ENCODE measurements at places on chromosomes 1 and 21.

DNA sequence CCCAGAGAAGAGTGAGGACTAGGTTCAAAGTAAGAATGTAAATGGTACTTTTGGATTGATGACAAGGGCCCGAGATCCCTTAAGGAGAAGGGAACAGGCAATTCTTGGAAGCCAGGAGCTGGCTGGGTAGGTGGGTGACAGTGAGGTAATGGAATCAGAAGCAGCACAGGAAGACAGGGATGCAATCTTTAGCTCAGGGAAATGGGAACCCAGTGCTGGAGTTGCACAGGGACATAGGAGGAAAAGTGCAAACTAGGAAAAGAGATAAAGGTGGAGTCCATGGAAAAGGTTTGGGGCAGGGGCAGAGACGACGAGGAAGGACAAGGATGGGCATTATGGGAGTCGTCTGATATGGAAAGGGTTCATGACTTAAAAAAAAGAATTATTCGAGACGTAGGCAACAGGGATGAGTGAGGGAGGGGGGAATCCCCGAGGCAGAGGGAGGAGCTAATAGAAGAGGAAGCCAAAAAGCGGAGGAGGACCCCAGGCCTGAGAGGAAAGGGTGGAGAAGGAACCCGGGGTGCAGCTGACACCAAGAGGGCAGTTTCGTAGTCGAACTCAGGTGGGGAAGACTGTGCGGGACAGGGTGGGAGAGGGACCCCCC lies 495 bp downstream of the PI4KB start:
- DNase-seq, result no peak

DNA sequence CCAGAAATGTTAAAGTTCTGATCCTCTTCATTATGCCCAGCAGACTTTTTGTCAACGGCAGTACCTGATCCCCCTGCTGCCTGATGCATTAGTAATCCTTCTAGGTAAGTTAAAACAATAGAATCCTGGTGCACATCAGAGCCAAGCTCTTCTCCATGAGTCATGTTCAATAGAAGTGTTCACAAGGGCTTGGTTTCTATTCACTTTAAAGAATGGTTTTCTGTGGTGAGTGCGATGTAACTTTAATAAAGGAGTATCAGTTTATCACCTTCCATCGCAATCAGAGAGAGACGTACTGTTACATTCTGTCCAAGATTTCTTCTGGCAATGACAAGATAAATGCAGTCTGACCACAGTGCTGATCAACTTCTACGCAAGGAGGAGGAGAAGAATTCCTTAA lies 96.8 kb downstream of the NRIP1 start:
- no peak for DNase-seq

DNA sequence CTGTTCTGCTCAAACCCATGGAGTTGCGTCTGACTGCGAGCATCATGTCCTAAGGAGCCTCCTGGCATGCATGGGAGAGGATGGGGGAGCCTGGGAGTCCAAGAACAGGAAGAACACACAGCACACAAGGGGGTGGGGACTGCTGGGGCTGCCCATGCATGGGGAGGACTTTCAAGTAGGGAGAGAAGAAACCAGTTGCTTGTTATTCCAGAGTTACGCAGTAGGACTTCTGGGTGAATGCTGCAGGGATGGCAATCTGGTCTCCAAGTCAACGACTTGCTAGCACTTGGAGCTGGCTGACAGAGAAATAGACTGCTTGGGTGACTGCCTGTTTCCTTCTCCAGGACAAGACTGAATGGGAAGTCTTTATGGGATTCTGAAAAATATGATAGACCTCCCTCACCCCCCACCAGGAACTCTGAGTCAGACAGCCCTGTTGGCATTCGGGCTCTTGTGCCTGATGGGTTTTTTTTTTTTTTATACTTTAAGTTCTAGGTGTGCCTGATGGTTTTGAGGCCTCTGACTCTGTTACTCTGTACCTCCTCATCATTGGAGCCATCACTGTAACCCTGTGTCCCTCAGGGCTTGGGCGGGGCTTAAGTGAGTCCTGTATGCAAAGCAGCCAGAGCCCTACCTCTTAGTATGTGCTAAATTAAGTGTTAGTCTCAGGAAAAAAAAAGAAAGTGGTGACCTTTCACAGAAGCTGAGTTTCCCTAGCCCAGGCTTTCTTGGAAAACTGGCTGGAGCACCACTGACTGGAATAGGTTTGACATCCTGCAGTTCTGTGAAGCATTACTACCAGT lies 30.3 kb downstream of the MAP3K21 start:
- DNase-seq, result no peak

GRCh38 chr1:45093334-45093733 lies 81.3 kb downstream of the UROD start:
- no peak for DNase-seq

GRCh38 chr1:160814316-160814715 lies 18.3 kb downstream of the LY9 start:
- no peak for DNase-seq

- no peak for DNase-seq
These were observed 21.3 kb downstream of the TOR1AIP2 start for GRCh38 chr1:179856296-179856695.

- peak; percentile 56 for DNase-seq
These were observed 106.5 kb downstream of the SLC16A1 start for GRCh38 chr1:112849425-112850033.

DNA sequence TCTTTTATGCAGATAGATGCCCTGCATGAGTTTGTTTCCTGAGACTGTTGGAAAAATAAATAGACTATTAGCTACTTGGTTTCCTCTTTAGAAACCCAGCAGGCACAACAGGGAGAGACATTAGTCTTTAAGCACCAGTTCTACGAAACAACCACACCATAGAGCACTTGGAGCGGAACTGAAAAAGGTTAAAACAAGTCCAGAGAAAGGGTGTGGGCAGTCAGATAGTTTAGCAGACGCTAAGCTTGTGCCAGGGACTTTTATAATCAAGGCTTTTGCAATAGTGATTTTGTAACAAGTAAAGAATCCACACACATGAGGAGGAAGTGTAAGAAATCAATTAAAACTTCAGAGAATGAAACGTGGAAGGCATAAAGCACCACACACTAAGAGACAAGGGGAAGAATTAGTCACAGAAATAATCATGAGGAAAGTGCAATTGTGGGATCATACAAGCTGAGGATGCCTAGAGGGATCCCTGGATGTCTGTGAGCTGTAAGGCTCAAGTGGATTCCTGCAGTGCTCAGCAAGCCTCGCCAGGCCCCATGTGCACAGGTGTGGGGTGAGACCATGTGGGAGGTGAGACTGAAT lies 37.8 kb upstream of the TLR5 start:
- DNase-seq, result no peak

DNA sequence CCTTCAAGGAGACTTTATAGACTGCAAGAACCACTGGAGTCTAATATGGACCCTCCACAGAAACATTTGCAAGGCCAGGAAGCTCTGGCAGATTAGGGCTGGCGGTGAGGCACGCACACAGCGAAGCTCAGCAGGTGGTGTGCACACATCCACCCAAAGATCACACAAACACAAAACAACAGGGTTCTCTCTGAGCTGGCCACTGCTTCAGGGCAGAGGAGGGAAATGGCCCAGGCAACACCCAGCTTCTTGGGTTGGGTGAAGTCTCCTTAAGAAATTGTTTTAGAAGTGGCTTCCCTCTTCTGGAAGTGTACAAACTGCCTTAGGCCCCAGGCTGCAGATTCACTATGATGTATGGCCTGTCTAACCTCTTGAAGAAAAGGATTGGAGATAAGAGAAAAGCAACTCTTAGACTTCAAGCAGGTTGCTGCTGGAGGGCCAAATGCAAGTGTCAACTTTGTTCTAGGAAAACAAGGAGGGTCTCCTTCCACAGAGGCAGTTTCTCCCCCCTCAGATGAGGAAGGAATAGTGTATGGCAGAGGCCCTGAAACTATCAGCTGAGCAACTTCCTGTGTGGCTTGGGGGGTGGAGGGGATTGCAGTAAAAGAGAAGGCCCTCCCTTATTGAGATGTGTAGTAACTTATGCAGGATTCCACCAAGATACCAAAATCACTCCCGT lies 2.0 kb downstream of the RCSD1 start:
- DNase-seq, result no peak

DNA sequence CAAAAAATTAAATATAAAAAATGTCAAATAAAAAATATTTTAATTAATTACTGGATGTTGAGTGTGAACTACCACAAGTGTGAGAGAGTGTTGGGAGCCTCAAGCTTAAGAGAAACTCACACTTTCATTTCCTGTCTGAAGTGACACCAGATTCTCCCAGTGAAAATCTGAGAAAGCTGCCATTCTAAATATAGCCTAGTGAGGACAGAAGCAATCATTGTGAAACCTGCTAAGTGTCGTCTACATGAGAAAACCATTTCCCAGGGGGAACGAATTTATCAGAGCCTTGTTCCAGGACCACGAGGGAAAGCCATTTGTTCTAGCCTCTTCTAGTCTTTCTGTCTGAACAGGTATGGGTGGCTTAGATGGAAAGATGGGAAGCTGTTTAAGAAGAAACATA lies 329.3 kb upstream of the PRMT6 start:
- DNase-seq, result no peak

DNA sequence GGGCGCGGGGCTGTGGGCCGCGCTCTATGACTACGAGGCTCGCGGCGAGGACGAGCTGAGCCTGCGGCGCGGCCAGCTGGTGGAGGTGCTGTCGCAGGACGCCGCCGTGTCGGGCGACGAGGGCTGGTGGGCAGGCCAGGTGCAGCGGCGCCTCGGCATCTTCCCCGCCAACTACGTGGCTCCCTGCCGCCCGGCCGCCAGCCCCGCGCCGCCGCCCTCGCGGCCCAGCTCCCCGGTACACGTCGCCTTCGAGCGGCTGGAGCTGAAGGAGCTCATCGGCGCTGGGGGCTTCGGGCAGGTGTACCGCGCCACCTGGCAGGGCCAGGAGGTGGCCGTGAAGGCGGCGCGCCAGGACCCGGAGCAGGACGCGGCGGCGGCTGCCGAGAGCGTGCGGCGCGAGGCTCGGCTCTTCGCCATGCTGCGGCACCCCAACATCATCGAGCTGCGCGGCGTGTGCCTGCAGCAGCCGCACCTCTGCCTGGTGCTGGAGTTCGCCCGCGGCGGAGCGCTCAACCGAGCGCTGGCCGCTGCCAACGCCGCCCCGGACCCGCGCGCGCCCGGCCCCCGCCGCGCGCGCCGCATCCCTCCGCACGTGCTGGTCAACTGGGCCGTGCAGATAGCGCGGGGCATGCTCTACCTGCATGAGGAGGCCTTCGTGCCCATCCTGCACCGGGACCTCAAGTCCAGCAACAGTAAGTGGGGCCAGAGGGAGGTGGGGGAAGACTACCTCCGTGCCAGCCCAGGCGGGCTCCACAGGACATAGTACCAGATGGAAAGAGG lies 808 bp downstream of the MAP3K21 start:
- DNase-seq, result peak; percentile 35

DNA sequence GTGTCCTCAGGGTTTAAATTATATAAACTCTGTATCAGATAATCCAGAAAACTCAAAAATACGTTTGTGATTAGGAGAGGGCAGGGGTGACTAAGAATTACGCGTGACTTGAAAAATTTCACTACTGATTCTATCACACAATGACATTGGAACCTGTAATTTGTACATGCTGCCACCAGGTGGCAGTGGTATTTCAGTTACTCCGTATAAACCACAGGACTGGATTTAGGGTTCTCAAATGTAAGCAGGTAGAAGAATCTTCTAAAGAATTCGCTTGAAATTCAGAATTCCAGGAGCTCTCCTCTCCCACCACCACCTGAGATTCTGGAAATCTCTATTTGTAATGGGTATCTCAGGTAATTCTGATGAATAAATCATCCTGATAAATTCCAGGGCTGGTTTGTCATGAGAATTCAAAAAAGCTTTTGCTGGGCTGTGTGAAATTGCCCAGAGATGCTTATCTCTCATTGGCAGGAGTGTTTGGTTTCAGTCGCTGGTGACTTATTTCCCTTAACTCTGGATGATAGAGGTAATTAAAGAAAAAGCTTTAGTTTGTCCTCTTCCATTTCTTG lies 1.7 kb upstream of the KRTAP7-1 start:
- no peak for DNase-seq
